ENCODE measurements at places on chromosomes 5 and 9.

GRCh38 chr5:74255692-74256392, 384.7 kb downstream of the ENC1 start:
- DNase-seq, result no peak

GRCh38 chr9:116368680-116369079, 215.1 kb downstream of the PAPPA start:
- DNase-seq, result no peak

DNA sequence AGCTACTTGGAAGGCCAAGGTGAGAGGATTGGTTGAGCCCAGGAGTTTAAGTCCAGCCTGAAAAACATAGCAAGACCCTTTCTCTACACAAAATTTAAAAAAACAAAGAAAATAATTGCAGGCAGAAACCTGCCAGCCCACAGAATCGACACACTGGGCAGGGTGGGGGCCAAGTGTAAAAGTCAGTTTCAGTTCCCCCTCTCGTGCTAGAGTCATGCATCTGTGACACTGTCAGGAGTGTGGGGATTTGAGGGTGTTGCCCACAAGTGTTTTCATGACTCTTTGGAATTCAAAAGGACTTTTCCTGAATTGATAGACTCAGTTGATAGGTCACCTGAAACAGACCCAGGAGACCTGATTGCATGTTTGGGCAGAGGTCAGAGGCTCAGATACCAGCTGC, 47.6 kb downstream of the PRRC2B start:
- DNase-seq, result no peak

DNA sequence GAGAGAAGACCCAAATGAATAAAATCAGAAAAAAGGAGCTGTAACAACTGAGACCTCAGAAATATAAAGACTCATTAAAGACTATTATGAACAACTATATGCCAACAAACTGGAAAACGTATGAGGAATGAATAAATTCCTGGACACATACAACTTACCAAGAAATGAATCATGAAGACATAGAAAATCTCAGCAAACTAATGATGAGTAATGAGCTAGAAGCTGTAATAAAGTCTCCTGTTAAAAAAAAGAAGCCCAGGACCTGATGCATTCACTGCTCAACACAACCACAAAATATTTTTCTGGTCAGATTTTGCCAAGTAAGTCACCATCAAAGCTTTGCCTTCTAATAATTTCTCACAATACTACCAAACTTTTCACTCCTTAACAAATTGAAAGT, 666.7 kb downstream of the LRRC70 start:
- no peak for DNase-seq

DNA sequence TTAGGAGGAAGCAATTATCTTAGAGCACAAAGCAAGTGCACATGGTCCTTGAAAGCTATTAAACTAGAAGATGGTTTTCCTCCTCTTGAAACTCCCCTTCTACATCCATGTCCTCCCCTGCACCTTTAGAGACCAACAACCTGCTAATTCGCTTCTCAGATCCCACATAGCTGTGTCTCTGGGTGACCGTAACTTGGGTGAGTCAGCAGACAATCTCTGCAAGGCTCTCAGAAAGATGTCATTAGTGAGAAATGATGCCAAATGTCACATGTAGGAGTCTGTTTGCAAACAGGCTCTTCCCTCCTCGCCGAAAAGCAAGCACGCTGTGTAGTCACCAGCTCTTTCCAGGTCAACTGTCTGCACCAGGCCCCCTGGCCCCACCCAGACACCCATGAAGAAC, 291.8 kb downstream of the SLIT3 start:
- DNase-seq, result no peak
